ENCODE measurements at places on chromosomes 12 and 14.

DNA sequence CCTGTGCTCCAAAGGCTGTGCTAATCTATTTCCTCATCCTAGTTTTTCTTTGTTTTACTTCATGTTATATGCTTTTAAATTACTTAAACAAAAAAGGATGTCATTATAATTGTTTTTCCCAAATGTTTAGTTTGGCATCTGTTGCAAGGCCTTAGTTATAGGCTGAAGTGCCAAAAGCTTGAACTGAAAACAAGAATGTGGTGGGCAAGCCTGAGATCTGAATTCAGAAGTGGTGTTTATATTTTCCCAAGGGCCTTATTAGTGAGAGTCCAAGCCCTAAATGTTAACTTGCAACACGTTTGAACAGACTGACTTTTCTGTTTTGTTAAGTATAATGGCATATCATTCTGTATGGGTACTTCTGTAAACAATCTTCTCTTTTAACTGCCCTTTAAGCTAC lies 326.8 kb downstream of the CCDC91 start:
- no peak overlapping the region for H3K27ac ChIP-seq
- H3K36me3 ChIP-seq, result peaks cover 3% of the 10 kb centered on the region
- H3K27me3 ChIP-seq, result no peaks in the 10 kb centered on the region
- H3K4me3 ChIP-seq, result no peak overlapping the region
- DNase-seq, result no peak

- DNase-seq, result no peak
- H3K36me3 ChIP-seq, result peaks cover 3% of the 10 kb centered on the region
- no peak within 1 kb of the TSS for H3K4me3 ChIP-seq
- no peak within 1 kb of the TSS for H3K27ac ChIP-seq
Measured at GRCh38 chr12:52848661-52849255, at the start of gene KRT78. TSS of gene KRT78 (minus strand) at chr12:52848994. CDS start at chr12:52848930, 64 bp downstream.

DNA sequence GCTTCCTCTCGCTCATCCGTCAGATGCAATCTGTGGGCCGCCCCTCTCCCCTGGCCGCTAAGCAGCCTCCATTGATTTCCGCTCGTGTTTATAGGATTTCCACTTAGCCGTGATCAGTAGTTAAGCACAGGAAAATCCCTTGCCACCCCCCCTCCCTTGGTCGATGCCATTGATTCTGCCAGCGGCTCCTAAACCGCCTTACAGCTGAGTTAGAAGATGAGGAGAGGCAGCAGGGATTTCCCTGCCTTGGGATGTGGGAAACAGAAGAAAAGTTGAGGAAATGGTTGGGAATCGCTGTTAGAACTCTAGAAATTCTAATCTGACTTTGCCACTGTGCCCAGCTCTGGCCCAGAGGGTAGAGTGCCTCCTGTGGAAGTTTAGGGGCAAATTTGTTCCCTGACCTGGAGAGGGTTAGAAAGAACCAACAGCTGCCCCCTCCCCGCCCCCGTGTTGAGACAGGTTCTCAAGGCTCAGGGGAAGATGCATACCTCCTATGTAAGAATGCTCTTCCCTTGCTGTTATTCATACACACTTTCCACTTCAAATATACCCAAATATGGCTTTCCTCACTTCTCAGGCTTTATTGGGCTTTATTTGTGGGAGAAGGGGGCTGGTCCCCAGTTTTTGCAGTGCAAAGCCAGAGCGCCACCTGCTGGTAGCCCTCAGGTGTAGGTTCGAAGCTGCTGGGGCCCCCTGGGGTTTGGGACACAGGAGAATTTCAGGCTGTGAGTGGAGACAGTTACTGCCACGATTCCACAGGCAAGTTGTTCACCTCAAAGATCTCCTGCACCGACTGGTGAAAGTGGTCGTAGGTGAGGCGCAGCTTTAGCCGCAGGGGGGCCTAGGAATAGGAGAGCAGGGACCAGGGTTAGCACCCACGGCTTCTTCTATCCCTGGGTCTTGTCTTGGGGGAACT lies 3.2 kb downstream of the THTPA start:
- H3K36me3 ChIP-seq, result peaks cover 4% of the 10 kb centered on the region
- no peaks in the 10 kb centered on the region for H3K27me3 ChIP-seq
- H3K4me1 ChIP-seq, result peaks cover 42% of the 10 kb centered on the region
- H3K4me3 ChIP-seq, result no peak overlapping the region

DNA sequence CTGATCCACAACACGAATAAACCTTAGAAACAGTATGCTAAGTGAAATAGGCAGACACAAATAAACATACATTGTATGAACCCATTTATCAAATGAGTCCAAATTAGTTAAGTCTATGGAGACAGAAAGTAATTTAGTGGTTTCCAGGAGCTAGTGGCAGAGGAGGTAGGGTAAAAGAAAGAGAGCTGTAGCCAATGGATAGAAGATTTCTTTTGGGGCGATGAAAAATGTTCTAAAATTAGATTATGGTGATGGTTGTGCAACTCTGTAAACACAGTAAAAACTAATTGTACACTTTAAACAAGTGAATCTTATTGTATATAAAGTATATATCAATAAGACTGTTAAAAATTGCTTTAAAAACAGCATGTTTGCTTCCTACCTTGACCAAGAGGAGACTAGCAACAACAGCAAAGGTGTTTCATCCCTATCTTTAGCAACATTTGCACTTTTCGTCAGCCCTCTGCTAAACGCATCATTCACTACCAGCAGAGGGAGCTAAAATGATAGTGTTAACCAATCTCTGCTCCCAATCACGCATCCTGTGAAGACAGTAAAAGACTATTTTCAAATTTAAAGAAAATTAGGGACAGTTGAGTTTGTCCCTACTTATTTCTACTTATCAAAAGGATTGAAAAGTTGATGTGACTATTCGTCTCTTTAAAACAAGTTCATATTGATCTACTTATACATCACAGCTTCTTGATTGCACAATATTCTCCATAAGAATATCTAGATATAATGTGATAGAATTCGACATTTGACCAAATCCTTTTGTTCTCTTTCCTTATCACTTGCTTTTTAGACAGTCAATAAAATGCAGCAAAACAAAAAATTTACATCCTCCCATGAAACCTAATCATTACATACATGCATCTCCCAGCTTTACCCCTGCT lies 24.0 kb upstream of the LGR5 start:
- no peak for DNase-seq
- H3K4me3 ChIP-seq, result no peak overlapping the region
- H3K27me3 ChIP-seq, result peaks cover 28% of the 10 kb centered on the region

DNA sequence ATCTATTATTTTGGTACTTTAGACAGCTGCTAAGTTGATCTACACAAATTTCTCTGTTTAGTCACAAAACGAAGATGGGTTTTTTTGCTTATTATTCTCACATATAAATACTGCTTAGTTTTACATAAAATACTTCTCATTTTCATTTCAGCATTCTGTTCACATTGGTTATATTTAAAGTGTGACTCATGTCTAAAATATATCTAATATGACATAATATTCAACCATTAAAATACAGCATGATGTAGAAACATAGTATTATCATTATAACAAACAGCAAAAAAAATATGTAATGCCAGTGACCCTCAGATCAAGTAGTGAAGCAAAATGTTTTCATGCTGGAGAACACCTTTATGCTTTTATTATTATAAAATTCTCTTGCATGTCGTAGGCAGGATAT lies 63.7 kb downstream of the SH2B3 start:
- peaks cover 8% of the 10 kb centered on the region for H3K36me3 ChIP-seq
- no peaks in the 10 kb centered on the region for H3K27me3 ChIP-seq
- no peak overlapping the region for H3K4me3 ChIP-seq
- peaks cover 7% of the 10 kb centered on the region for H3K4me1 ChIP-seq

- H3K27me3 ChIP-seq, result no peaks in the 10 kb centered on the region
- no peak overlapping the region for H3K4me3 ChIP-seq
- DNase-seq, result no peak
Measured at GRCh38 chr12:57368349-57369095, 62.3 kb downstream of the R3HDM2 start.

DNA sequence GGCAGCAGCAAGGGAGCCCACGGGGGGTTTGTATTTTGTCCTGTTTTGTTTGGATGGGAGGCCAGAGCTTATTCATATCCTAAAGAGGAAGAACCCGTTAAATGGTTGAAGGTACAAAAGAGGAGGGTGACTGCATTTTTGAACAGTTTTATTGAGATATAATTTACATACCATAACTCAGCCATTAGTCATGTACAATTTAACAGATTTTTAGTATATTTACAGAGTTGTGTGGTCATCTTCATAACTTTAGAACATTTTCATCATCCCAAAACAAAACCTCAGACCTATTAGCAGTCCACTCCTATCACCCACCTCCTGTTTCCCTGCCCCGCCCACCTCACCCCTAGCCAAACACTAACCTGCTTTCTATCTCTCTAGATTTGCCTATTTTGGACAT lies 12.6 kb downstream of the NRDE2 start:
- DNase-seq, result no peak
- H3K27ac ChIP-seq, result no peak overlapping the region
- peaks cover 15% of the 10 kb centered on the region for H3K4me1 ChIP-seq

DNA sequence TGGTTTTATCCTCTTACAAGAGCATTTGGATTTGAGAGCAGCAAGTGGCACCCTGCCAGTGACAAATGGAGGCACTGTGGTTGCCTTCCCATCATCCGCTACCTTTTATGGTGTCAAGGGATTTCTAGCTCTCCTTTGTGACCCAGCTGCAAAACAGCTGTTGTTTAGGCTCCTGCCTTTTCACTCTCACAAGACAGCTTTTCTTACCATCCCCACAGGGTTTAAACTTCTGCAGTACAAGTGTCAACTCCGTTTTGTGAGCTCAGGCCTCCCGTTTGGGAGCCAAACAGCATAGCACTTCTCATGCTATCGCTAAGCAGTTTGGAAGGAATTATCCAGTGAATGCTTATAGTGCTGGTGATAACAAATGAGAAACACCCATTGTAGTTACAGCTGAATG lies 331.4 kb downstream of the TMTC2 start:
- H3K4me3 ChIP-seq, result no peak overlapping the region
- no peak for DNase-seq
- no peak overlapping the region for H3K27ac ChIP-seq
- H3K36me3 ChIP-seq, result no peaks in the 10 kb centered on the region

DNA sequence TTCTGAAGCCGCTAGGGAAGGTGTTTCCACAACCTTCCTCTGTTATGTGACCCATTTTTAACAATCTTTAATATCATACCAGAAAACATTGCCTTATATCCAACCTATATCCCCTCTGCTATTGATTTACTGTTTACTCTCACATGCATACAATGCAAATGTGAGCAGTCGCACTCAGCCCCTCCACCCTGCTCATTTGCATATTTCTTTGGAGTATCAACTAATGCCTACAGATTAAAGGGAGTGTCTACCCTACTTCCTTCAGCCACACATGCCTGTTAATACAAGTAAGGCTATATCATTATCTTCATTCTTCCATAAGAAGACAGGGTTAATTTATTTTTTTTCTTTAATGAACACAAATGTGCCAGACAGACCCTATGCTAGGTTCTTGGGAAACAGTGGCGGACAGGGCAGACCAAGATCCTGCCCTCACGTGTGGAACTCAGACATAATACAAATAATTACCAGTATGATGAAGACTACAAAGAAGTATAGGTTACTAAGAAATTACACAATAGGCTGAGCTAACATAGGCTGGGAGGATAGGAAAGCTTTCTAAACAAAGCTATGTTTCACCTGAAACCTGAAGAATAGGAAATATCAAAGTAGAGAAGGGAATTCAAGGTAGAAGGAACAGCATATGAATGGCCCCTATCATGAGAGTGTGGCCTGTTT lies 107.3 kb upstream of the MDM1 start:
- H3K27ac ChIP-seq, result peak overlapping the region; percentile 88
- no peak for DNase-seq
- peaks cover 29% of the 10 kb centered on the region for H3K4me1 ChIP-seq
- H3K36me3 ChIP-seq, result peaks cover 3% of the 10 kb centered on the region
- H3K4me3 ChIP-seq, result peak overlapping the region; percentile 1

GRCh38 chr12:50186681-50187080 lies 19.5 kb upstream of the CERS5 start:
- no peak for DNase-seq
- H3K4me1 ChIP-seq, result peaks cover 19% of the 10 kb centered on the region
- no peak overlapping the region for H3K4me3 ChIP-seq

- no peak overlapping the region for H3K4me3 ChIP-seq
- peak overlapping the region; percentile 41 for H3K27ac ChIP-seq
- no peaks in the 10 kb centered on the region for H3K27me3 ChIP-seq
- H3K36me3 ChIP-seq, result peaks cover 3% of the 10 kb centered on the region
- no peak for DNase-seq
- H3K4me1 ChIP-seq, result peaks cover 6% of the 10 kb centered on the region
Measured at GRCh38 chr14:77342726-77343397, 22.0 kb downstream of the GSTZ1 start.

Measured in T-helper 17 cell (primary cell).